ENCODE measurements at places on chromosomes 12 and 14.

DNA sequence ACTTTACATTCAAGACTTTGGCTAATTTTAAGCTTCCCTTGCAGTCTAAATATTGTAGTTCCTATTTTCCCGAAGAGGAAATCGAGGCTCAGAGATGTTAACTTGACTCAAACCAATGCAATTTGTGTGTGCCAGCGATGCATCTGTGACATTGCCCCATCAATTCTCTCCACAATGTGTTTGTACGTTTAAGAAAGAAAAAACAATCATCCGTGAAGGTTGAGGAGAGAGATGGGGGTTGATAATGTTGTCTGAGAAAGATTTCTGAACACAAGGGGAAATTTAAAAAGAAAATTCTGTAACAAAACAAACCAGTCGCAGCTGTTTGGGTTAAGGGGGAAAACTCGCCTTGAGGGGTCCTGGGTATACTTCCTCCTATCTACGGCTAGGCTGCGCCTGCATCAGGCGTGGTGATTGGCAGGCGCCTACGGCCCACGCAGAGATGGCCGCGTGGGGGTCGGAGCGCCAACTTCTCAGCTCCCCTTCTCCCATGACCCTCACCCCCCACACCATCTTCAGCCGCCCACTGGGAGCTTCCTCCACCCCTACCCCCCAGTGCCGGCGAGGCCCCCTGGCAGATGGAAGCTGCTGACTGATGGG, 12.3 kb downstream of the SIX1 start:
- no peak for DNase-seq

- peak; percentile 67 for DNase-seq
Measured at GRCh38 chr14:61525293-61526011, 169.9 kb upstream of the HIF1A start.

DNA sequence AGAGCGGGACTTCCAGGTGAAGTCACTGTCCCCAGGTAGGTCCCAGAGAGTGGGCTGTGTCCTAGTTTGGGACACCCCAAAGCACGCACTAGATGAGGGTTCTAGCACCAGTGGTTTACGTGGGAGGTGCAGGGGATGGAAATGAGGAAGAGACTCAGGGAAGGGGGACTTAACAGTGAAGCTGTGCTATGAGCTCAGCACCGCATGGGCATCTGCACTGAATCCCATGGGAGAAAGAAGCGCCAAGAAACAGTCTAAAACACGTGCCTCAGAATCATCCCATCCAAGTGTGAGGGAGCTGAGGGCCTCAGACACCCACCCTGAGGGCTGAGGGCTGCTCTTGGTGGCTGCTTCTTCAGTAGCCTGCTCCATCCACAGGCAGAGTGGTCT, 71.5 kb upstream of the ZFP36L1 start:
- DNase-seq = peak; percentile 37

DNA sequence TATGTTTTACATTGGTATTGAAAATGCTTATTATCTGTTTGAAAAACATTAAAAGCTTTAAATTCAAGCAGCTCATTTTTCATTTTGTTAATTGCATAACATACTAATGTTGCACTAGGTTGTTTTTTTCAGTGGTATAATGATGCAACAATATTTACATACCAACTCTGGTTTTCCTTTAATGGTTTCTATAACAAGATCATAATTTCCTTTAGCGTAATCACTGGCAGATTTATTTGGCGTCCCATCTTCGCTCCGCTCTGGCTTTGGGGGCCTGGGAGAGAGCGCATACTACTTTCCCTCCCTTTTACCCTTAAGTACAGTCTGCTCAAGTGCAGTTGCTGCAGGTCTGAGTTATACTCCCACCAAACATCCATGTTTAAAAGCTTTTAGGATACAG, 574.1 kb downstream of the PRKD1 start:
- no peak for DNase-seq

GRCh38 chr14:95077345-95077744, 80.0 kb downstream of the DICER1 start:
- no peak for DNase-seq

DNA sequence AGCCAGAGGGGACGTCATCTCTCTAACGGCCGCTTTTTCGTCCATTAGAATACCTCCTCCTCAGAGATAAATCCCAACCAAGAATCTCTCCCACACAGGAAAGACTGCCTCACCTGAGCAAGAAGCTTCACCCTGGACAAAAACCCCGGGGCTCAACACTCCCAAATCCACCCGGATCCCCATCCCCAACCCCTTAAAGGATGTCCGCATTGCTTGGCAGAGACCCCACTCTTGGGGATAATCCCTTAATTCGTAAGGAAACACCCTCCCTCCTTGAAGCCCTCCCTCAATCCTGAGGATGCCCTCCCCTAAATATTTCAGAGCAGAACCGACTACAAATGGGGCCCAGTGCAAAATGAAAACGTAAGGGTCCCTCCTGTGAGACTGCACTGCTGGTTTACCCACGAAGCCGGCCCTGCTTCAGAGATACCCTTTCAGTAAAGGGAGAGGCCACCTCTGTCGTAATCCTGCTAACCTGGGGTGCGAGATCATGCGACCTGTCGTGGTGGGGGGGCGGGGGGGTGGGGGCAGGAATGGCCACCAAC, 655 bp upstream of the DYNLL1 start:
- DNase-seq = no peak

- no peak for DNase-seq
Measured at GRCh38 chr12:104507672-104508071, 50.9 kb downstream of the CHST11 start.

GRCh38 chr12:24047326-24047725, 97.9 kb upstream of the SOX5 start:
- DNase-seq = no peak

DNA sequence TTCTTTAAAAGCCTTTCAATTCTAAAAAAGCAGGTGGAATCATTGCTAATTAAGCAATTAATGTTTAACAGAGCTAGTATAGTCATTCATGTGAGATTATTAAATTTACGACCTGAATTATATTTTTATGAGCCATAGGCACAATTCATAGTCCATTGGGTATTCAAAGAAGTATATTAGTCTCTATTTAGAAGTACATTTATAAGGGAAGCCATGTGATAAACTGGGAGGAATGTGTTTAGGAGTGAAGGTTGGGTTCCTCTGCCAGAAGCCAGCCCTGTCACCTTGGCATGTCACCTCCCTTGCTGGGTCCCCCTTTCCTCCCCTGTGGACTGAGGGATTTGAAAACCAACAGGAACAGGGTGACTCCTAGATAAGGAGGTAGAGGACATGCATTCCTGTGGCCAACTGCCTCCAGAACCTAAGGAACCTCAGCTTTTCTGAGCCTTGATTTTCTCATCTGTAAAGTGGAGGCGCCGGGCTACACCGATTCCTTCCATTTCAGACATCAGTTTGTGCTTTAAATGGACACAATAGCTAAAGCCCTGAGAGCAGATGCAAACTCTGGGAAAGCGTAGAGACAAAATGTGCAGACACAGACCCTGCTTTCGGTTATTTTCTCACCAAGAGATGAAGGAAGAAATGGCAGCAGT, 5.4 kb upstream of the KRT2 start:
- no peak for DNase-seq

GRCh38 chr14:89207925-89208328, 209.1 kb downstream of the FOXN3 start:
- peak; percentile 52 for DNase-seq

DNA sequence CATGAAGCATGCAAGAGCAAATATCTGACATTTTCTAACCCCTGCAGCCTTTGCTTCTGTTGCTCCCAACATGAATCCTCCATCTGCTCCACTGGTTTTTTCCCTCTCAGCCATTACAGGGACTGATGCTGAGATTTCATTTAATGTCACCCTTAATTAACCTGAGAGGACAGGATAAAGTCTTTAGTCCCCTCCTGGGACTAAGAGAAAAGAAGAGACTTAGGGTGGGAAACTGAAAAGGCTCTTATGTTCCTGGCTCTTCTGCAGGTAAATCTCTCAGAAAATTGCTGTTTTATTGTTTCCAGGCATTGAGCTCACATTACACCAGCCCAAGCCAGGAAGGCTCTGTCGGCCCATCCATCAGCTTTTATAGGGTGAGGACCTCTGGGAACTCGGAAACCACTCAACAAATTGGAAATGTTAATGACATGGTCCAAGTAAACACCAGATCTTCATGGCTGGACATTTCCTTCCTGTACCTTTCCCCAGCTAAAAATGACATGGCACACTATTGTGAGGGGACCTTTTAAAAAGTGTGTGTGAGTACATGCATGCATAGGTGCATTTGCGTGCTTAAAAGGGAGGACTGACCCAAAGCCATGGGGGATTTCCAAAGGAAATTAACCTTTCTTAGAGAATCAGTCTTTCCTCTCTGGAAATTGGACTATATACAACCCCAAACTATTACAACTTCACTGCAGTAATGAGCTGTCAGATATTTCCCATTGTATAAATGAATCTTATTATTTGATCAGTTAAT, 408.1 kb upstream of the TMTC1 start:
- DNase-seq = no peak

- no peak for DNase-seq
Measured at GRCh38 chr12:96752211-96752610, 154.8 kb upstream of the NEDD1 start.

DNA sequence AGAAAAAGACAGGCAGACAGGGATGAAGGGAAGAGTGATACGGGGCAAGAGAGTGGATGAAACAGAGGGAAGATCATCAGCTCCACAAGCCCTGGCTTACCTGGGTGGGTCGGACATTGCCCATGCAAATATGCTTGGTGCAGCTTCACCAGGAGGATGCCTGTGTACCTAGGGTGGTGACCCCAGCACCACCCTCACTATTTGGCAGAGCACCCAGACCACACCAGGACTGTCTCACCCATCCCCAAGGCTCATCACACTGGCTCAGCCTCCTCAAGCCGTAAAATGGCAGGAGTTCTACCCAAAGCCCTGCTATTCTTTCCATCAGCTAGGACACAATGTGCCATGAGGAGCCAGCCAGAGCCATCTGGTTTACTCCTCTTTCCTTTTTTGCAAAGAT, 3.0 kb downstream of the GALNT8 start:
- DNase-seq = no peak

DNA sequence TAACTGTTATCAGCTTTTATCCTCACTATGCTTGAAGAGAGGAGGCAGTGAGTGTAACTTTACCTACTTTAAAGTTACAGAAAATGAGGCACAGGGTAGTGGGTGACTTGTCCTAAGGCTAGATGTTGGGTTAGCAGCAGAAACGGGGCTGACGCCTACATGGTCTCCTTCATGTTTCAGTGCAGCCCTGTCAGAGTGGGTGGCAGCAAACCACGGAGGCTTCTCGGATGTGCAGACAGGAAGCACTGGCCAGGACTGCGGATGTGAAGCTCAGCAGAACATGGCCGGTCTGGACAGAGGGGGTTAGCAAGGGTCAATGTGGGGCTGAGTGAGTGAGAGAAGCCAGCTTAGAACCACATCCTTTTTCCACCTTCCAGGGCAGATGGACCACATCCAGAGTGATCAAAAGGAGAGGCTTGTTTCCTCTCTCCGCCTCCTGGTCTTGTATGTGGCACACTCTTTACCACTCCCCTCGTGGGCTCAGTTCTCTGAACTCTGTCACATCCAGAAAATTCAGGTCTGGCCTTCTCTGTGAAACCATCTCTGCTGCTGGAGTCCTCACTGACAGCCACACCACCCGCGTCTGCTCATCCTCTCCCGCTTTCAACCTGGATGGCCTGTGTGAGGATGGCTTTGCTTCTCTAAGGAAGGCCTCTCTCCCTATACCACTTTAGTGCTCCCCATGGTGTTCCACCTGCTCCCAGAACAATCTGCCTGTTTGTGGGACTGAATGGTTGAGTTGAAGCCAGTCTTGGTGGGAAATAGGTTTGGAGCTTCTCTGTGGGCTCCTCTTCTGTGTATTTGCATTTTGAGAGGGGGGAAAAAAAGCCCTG, 14.1 kb downstream of the SUSD6 start:
- DNase-seq = peak; percentile 93
